ENCODE measurements at places on chromosomes 5 and 9. TPM values are rescaled to one million over a fixed set of nuclear protein-coding genes. Genes with fewer than 3 reads are reported as not detected.

The PAEP gene
- total RNA-seq: not detected

The ACTBL2 gene
- not detected for total RNA-seq

The ADGRD2 gene
- not detected for total RNA-seq

- no peaks in the 10 kb centered on the region for H3K27me3 ChIP-seq
- DNase-seq: no peak
- no peaks in the 10 kb centered on the region for H3K36me3 ChIP-seq
These were observed 23.3 kb upstream of the ZDHHC12 start for GRCh38 chr9:128747241-128747640.

DNA sequence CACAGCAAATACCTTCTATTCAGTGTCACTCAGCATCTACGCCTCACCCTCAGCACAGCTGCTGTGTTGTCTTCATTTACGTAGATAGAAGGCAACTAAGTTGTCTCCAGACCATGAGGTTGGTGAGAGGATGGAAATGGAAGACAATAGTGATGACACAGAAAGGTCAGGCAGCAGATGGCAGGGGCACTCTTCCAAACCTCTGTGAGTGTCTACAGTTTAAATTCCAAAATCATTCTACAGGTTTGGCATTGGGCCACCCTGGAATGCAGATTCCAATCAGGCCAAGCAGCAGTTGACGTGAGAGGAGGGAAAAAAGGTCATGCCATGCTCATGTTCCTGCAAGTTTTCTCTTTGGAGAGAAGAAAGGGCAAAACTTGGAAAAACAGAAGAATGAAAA lies 68.7 kb upstream of the ADAMTSL1 start:
- H3K27me3 ChIP-seq: no peaks in the 10 kb centered on the region
- no peak overlapping the region for H3K27ac ChIP-seq
- H3K4me3 ChIP-seq: no peak overlapping the region
- no peak for DNase-seq

DNA sequence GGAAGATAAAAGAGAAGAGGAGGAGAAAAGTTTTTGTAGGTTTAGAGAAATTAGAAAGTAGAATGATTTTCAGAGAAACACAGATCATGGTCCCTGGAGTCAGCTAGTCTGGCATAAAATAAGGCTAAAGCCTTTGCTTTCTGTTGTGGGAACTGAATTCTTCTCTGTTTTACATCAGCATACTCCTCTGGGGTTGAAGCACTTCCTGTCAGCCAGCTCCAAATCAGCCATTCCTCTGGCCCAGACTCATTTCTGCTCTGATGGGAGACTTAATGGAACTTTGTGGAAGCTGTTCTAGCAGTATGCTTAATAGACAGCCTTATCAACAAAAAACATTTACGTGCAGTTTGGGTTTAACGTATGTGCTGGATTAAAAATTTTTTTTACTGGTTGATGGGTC lies 143.2 kb downstream of the HMHB1 start:
- H3K36me3 ChIP-seq: no peaks in the 10 kb centered on the region
- no peaks in the 10 kb centered on the region for H3K4me1 ChIP-seq
- no peaks in the 10 kb centered on the region for H3K27me3 ChIP-seq
- DNase-seq: no peak
- H3K27ac ChIP-seq: no peak overlapping the region
- H3K4me3 ChIP-seq: no peak overlapping the region

- H3K27ac ChIP-seq: no peak overlapping the region
- no peaks in the 10 kb centered on the region for H3K4me1 ChIP-seq
- H3K4me3 ChIP-seq: no peak overlapping the region
- no peak for DNase-seq
These were observed 18.2 kb upstream of the ZNF618 start for GRCh38 chr9:113857875-113858274.

All from tibial nerve (tissue), 4 donors.